ENCODE measurements at places on chromosomes 16 and 17. TPM values are rescaled to one million over a fixed set of nuclear protein-coding genes. Genes with fewer than 3 reads are reported as not detected.

The CCL23 gene
- total RNA-seq = not detected

DNA sequence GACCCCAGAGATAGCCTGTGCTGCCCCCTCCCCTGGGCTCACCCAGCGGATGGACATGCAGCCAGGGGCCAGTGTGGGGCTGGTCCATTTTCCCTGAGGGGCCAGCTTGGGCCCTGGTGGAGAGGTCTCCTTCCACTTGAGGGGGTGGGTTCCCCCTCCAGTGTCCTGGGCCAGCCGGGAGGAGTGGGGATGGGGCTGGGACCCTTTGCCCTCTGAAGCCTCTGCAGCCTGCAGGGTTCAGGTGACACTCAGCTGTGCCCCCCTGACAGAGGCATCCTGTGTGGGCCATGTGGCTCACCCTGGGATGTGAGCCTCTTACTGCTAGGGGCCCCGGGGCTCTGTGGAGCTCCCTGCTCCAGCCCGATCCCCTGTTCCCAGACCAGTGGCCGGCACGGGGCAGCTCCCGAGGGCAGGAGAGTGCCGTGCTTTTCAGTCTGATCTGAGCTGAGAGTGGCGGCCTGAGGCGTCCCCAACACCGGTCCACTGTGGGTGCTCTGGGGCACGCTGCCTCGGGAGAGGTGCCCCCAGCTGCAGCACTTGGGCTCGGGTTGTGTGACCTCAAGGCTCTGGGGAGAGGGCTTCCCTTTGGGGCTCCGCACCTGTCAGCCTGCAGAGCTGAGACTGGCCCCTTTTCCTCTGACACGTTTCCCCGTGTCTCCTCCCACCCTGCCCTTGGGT lies 439 bp upstream of the GNG13 start:
- DNase-seq = no peak

- no peak for DNase-seq
Observed at GRCh38 chr16:86869288-86870022, 291.1 kb downstream of the FOXL1 start.

- DNase-seq = no peak
Observed at GRCh38 chr16:53154513-53154912, 99.7 kb downstream of the CHD9 start.

DNA sequence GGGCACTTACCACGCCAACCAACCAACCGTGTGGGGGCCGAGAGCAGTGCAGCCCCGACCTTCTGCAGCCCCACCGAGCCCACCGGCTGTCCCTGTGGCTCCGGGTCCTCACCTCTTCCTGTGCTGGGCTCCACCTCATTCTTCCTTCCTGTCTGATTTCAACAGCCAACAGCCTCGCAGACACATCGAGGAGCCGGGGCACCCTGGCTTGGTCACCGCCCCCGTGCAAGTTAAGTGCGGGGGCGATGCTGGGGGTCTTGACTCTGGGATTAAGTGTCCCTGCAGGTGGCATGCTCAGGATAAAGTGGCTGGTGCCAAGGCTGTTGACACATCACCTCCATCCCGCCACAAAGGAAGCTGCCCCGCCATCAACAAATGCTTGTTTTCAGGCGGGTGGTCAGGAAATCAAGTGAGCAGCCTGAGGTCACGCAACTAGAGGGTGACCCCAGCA lies at the start of gene NLRC3:
NLRC3 (minus strand) TSS at position 102 of the 451 bp plus-strand sequence. CDS start 12,367 bp downstream, outside the sequence.
- DNase-seq = no peak

DNA sequence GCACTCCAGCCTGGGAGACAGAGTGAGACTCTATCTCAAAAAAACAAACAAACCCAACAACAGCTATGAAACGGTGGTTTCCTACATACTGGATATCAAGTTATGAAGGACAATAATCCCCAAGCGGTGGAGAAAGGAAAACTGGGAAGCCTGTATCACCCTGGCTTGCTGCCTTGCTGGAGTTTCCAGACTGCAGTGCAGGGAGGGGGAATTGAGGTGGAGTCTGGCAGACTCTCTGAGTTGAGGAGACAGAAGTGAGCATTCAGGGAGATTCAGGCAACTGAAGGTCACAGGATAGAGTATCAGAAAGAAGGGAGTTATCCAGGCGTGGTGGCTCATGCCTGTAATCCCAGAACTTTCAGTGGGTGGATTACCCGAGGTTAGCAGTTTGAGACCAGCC lies 11.9 kb downstream of the QRICH2 start:
- no peak for DNase-seq

- no peak for DNase-seq
Observed at GRCh38 chr17:74832421-74832820, 27.3 kb downstream of the GRIN2C start.

- no peak for DNase-seq
Observed at GRCh38 chr17:522919-523318, 170.3 kb upstream of the RPH3AL start.

DNA sequence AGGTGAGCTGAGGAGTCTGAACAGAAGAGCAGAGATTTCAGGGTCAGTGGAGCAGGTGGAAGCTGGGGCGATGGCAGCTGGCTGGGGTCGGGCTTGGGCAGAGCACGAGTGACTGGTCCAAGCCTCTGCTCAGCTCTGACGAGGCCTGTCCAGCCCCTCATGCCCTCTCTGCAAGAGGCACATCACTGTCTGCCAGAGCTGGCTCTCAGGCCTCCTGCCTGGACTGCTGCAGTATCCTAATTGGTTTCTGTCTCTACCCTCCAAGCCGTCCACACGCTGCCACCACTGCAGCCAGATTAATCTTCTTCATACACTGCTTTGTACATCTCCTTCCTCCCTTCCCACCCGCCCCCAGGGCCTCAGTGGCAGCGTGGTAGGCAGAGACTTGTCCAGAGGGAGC lies 25.4 kb downstream of the CACNA1G start:
- no peak for DNase-seq

- DNase-seq = no peak
Observed at GRCh38 chr17:57606111-57606875, 138.8 kb downstream of the CCDC182 start.

GRCh38 chr16:23974223-23974622 lies 138.4 kb downstream of the PRKCB start:
- DNase-seq = no peak
